ENCODE measurements at places on chromosomes 7 and 10. TPM values are rescaled to one million over a fixed set of nuclear protein-coding genes. Genes with fewer than 3 reads are reported as not detected.

The HOXA4 gene
- 1.3 TPM for total RNA-seq

DNA sequence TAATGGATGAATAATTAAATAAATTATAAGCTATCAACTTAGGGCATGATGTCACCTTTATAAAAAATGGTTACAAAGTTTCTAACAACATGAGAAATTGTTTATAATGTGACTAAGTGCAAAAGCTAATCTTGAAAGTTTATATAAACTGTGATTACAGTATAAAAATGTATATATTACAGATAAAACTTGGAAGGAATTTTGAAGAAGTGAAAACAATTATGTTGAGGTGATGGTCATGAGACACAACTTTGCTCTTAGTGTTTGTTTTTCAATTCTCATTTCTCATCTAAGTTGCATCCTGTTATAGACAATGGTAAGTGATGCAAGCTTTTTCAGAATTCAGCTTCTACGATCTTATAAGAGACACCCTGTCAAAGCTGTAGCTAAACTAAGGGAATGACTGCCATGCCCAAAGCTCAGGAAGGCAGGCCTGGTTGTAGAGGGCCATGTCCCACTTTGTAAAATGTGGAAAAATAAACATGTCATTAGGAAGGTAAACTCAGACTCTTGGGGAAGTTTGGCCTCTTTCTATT, 23.9 kb downstream of the MACC1 start:
- DNase-seq: no peak

- DNase-seq: no peak
These were observed 11.2 kb upstream of the GRID1 start for GRCh38 chr10:86377797-86378146.

GRCh38 chr10:28047061-28047460, 48.2 kb upstream of the ODAD2 start:
- DNase-seq: no peak

DNA sequence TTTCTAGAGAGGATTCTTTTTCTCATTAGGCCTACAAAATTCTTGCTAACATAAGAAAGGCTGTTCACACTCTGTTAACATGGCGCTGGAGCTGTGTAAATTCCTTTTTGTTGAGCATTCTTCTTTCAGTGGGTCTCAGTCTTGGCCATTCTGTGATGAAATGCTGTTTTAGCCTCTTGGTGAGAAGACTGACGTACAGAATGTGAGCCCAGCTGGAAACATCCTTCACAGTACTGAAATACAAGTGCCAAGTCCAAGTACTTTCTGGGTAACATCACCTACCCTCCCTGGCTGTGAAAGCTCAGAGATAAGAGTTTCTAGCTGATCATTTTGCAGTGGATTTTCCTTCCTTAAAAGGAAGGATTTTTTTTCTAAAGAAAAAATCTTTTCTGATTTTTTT, 231.8 kb downstream of the AHR start:
- no peak for DNase-seq

- no peak for DNase-seq
These were observed 197.3 kb upstream of the PLXNA4 start for GRCh38 chr7:132773527-132773956.

GRCh38 chr7:92478095-92478494, 349 bp upstream of the ERVW-1 start:
- DNase-seq: no peak

The MCM10 gene
- 49.7 TPM for total RNA-seq

- DNase-seq: no peak
These were observed 538.7 kb downstream of the DNAJB6 start for GRCh38 chr7:157875230-157876179.

GRCh38 chr10:329361-330099, 194.3 kb downstream of the ZMYND11 start:
- DNase-seq: peak; percentile 95
